ENCODE measurements at places on chromosomes 1 and 21. TPM values are rescaled to one million over a fixed set of nuclear protein-coding genes. Genes with fewer than 3 reads are reported as not detected.

- no peak for DNase-seq
Observed at GRCh38 chr1:95561346-95561745, 327.3 kb downstream of the RWDD3 start.

FMOD gene
- total RNA-seq, result not detected

DNA sequence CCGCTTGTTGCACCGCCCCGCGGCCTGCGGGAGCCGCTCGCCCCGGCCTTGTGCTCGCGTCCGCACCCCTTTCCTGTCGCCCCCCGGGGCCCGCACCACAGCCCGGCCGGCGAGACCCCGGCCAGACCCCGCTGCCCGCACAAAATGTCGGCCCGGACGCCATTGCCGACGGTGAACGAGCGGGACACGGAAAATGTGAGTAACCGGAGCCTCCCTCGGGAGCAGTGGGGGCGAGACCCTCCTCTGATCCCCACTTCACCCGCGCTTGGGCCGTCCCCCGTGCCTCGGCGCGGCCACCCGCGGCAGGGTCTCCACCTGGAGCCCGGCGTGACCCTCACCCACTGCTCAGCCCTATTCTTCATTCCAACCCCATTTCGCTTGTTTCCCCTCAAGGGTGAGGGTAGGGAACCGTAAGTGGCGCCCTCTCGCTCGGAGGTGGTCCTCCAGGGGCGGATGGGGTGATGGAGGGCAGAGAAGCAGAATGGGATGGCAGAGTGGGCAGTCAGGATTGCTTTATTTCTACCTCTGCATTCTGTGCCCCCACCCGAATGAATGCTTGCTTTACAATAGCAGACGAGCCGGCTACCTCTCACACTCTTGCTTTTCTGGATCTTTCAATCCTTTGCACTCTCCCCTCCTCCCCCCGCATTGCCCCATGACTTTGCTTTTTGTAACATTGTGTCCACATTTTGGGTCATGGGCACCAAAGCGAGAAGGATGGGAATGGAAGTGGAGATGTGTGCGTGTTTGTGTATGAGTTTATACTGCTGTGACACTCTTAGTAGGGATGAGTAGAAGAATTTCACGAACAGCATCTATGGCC, 954 bp downstream of the MARK1 start:
- DNase-seq, result peak; percentile 48

TSPAN2 gene
- 9.4 TPM for total RNA-seq

DNA sequence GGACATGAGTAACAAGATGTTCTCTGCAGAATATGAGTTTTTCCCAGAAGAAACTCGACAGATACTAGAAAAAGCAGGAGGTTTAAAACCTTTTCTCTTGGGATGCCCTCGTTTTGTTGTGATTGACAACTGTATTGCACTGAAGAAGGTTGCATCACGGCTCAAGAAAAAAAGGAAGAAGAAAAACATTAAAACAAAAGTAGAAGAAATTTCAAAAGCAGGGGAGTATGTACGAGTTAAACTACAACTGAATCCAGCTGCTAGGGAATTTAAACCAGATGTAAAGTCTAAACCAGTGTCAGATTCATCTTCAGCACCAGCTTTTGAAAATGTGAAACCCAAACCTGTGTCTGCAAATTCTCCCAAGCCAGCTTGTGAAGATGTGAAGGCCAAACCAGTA, 92.5 kb downstream of the TTC3 start:
- DNase-seq, result no peak

DNA sequence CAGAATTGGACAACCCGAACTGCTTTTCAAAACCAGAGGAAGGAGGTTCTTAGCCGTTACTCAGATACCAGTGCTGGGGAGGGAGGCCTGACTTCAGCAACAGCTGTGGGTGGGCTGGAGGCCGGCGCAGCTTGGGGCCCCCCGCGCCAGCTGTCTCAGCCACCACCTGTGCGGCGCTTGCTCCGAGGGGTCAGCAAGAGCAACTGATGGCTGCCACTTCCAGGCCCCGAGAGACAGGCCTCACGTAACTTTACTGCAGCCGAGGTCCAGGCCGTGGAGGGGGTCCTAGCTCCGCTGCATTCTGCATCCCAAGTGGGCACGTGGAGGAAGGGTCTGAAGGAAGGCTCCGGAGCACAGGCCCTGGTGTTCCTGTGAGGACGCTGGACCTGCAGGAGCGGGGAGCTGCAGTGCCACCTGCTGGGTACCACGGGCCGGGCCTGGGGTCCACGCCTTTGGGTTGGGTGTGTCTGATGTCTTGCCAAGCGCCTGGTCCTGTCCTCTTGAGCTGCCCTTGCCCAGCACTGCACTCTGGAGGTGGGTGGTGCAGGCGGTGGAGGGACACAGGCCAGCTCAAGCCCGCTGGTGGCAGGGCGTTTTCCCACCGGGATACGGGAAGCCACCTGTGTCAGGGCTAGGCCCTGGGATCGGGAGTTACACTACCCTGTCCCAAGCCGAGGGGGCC, 9.8 kb downstream of the THAP3 start:
- DNase-seq, result peak; percentile 78

ZNF648 gene
- total RNA-seq, result 1.4 TPM

GRCh38 chr1:1216770-1217620, 3.0 kb upstream of the TNFRSF4 start:
- no peak for DNase-seq

DNA sequence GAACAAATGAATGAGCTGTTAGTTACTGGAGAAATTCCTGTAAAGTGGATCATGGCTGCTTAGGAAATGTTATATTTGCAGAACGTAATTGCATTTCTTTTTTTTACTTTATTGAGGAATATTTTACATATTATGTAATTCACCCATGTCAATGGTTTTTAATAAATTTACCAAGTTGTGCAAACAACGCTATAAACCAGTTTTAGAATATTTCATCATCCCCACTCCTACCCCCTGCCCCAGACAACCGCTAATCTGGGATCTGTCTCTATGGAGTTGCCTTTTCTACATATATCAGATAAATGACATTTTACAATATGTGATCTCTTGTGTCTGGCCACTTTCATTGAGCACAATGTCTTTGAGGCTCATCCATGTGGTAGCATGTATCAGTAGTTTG, 4.3 kb upstream of the IFFO2 start:
- DNase-seq, result no peak

OPRD1 gene
- total RNA-seq, result 1.8 TPM

DNA sequence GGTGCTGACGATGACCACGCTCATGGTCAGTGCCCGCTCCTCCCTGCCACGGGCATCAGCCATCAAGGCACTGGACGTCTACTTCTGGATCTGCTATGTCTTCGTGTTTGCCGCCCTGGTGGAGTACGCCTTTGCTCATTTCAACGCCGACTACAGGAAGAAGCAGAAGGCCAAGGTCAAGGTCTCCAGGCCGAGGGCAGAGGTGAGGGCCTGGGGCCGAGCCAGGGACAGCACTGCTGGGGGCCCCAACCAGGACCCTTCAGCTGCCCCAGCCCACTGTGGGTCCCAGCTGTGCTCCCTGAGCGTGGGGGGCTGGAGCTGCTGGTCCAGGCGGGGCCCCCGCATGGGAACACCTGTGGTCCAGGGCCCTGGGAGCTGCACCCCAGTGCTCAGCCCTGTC, 10.4 kb downstream of the GABRD start:
- no peak for DNase-seq

OR2T11 gene
- total RNA-seq, result not detected

Data from H9 (cell line).